WTC11 (cell line): ENCODE measurements at places on chromosomes 3 and 15.

GRCh38 chr3:127037418-127037841 lies 54.5 kb downstream of the PLXNA1 start:
- DNase-seq = no peak

DNA sequence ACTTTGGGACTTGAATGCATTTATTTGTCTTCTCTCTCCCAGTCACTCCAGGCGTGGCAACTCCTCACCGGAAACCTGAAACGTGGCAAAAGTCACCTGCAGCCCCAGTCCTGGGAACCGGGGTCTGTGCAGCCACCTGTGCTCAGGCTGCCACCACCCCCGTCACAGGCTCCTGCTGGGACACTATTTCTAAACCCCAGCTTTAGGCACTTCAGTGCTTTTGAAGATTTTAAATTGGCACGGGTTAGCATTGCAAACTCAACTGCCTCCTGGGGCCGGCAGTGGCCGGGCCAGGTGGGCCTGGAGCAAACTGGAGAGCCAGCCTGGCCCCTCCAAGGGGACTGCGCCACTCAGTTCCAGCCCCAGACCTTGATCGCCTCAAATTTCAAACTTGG lies 146.7 kb upstream of the IQSEC1 start:
- DNase-seq = no peak

- DNase-seq = no peak
Observed at GRCh38 chr3:58193682-58194407, 16.9 kb downstream of the DNASE1L3 start.

DNA sequence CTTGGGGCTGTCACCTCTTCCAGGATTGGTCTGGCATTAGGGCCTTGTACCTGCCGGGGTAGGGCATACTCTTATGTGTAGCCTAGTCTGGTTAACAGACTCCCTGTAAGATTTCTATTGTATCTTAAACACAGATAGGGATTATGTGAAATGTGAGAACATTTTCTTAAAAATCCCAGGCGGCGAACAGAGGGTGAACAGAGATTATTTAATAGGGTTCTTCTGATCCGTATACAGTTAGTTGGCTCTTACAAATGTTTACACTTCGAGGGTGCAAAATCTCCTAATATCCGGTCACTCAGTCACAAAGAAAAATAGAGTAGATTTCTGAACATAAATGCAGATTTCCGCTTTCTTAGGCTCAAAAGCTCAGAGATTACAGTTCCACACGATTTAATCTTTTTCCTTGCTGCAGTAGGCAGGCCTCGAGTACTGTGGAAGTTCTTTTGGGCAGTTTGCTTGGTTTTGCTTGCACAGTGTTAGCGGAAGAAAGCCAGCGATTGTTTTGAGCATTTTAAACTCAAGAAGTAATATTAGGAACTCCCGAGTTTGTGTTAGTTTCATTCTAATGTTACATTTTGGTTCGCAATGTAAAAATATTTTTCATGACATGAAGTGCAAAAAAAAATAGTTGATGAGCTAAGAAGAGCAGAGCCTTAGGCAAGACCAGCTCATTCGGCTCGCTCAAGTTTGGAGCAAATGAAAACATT lies 993 bp downstream of the PLCL2 start:
- DNase-seq = no peak

GRCh38 chr3:187025656-187026316 lies 95.5 kb downstream of the ST6GAL1 start:
- no peak for DNase-seq

DNA sequence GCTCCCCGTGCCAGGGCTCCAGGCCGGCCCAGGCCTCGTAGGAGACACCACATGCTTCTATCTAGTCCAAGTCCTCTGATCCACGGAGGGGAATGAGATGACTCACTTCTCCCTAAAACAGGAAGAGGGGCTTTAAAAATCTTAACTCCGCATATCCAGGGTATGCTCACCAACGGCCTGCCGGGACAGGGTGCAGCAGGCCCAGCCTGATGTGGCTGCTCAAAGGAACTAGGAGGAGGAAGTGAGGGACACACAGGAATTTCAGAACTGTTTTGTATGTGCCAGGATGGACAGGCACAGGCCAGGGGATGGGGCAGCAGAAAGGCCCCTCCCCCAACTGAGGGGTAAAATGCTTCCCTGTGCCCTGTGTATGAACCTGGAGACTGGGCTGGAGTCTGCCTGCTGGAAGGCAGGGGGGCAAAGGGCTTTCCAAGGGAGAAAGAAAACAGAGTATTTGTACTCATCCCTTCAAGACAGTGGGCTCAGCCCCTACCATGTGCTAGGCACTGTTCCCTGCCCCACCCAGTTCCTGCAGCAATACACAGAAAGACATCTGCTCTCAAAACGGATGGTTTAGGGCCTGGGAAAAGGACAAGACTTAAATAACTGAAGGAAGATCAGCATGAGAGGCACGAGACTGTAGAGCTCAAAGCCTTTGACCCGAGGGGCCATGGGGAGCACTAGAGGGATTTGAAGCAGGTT lies 22.1 kb downstream of the CHDH start:
- DNase-seq = no peak

DNA sequence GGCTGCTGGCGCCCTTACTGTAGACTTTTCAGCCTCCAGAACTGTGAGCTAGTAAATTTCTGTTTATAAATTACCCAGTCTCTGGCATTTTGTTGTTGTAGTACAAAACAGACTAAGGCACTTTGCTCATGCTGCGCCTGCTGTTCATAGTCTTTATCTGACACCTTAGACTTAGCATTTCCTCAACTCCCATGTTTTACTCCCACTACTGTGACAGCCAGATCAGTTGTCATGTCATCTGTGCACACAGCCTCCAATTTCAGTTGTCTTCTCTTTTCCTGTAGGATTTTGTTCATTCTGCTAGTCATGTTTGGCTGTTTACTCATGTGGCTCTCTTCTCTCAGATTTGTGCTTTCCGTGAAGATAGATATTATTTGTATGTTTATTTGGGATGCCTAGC lies 62.0 kb downstream of the TCF12 start:
- no peak for DNase-seq

DNA sequence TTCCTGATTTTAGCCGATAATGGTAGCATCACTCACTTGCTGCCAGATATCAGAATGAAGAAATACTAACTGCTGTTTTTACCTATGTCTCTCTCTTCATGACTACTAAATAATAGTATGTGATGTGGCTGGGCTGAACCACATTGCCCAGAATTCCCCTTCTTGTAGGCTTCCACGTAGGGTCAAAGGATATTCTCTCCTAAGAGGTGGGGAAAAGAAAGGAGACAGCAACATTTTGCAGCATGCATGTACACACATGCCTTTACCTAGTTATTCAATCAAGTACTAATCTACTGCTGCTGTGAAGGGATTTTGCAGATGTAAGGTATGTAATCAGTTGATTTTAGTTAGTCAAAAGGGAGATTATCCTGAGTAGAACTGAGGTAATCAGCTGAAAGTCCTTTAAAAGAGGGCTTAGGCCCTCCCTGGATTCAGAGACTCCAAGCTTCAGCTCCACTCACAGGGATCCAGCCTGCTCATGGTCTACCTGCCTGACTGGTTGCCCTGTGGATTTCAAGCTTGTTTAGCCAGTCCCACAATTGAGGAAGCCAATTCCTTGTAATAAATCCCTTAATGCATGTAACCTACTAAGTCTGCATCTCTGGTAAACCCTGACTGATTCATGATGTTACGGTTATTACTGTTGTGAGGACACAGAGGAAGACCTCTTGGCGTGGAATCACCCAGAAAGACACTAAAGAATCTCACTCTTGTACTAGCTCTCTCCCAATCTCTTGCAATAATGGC lies 20.4 kb downstream of the PLD1 start:
- DNase-seq = no peak

DNA sequence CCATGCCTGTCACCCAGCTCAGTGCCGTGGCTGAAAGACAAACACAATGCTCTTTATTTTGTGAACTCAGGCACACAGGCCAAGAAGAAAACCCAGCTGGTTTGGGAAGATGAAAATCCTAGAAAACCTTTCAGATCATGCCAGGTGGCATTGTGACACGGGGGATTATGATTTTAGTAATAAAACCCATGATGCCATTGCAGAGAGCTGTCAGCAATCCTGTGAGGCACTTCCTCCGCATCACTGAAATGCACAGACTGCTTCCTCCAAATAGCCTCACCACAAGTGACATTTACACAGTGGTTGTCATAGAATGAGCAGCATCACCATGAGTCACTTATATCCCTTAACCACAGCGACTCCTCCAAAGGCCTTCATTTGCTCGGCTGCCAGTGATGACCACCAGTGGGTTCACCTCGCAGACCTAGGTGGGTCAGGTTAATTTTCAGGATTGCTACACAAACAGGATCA lies 22.7 kb downstream of the ABHD6 start:
- DNase-seq = no peak

GRCh38 chr3:163785693-163786092 lies 1292.6 kb downstream of the SI start:
- DNase-seq = peak; percentile 71

GRCh38 chr15:71808311-71809020 lies 1.9 kb upstream of the NR2E3 start:
- DNase-seq = no peak

GRCh38 chr15:29747837-29748417 lies 74.3 kb downstream of the TJP1 start:
- DNase-seq = no peak

DNA sequence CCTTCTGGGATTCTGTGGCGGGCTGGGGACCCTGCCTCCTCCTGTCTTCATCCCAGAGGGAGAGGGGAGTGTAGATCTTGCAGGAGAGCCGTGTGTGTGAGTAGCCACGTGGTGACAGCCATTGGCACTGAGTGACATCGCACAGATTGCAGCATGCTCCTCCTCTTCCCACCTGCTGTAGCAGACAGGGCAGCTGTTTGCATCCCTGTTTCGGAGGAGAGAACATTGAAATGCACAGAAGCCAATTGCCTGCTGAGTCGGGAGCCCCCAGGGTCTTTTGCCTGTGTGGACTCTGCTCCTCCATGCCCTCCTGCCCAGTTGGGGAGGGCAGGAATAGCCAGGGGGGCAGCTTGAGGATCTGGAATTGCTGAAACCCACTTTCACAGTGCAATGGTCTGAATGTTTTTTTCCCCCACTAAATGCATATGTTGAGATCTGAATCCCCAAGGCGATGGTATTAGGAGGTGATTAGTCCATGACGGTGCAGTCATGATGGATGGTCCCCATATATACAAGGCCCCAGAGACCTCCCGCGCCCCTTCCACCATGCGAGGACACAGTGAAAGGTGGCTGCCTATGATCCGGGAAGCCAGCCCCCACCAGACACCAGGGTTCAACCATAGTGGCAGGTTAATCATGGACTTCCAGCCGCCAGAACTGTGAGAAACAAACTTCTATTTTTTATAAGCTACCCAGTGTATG lies 66.8 kb downstream of the CHRNA7 start:
- no peak for DNase-seq

GRCh38 chr3:194824701-194825111 lies 139.0 kb downstream of the FAM43A start:
- DNase-seq = no peak

DNA sequence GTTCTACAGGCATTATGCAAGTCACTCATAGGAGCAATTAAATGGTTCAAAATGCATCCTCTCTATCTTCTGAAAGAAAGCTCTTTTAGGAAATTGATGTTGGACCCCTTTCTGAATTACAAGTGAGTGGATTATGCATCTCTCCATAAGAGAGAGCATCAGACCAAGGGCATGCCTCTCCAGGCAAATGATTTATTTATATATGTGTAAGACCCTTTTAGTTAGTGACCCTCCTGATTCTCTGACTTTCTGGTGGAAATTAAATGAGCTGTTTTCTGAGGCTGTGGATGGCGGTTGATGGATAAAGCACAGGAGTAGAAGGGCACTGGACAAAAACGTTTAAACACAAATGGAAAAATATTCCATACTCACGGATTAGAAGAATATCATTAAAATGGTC lies 62.6 kb downstream of the CADPS start:
- DNase-seq = no peak

GRCh38 chr3:148601766-148602685 lies 95.7 kb upstream of the AGTR1 start:
- DNase-seq = no peak

DNA sequence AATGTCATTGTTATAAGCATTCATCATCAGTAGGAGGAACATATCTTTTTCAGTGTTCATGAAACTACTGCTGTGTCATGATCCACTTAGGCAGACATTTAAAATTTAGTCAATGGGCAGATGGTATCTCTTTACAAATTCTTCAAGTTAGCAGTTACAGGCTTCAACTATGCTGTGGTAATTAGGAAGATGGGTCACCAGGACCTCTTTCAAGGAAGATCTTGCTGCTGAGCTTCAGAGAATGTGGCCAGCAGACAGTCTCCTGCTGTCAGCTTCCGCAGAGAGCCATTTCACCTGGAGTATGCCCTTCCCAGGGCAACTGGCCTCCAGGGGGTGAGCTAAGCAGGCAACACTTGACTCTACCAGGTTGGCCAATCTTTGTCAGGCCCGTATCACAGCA lies 19.4 kb downstream of the IFT57 start:
- peak; percentile 38 for DNase-seq

GRCh38 chr3:148223266-148223665 lies 474.4 kb upstream of the AGTR1 start:
- DNase-seq = no peak

DNA sequence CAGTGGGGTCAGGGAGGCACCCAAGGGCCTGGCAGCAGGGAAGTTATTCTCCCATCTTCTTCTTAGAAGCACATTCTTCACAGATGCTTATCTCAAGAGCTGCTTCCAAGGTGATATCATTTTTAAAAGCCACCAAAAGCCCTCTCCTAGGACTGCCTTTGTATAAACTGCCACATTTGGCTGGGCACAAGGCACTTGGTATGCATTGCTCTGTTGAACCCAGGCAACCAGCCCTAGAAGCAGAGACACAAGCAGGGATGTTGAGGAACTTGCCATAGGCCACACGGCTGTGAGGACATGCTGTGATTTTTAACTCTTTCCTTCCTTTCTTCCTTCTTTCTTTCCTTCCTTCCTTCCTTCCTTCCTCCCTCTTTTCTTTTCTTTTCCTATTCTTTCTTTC lies 7.4 kb upstream of the SLC6A1 start:
- no peak for DNase-seq

- no peak for DNase-seq
Observed at GRCh38 chr3:189249987-189250386, 78.2 kb downstream of the TPRG1 start.

GRCh38 chr3:181103605-181104004 lies 114.1 kb upstream of the DNAJC19 start:
- peak; percentile 36 for DNase-seq

DNA sequence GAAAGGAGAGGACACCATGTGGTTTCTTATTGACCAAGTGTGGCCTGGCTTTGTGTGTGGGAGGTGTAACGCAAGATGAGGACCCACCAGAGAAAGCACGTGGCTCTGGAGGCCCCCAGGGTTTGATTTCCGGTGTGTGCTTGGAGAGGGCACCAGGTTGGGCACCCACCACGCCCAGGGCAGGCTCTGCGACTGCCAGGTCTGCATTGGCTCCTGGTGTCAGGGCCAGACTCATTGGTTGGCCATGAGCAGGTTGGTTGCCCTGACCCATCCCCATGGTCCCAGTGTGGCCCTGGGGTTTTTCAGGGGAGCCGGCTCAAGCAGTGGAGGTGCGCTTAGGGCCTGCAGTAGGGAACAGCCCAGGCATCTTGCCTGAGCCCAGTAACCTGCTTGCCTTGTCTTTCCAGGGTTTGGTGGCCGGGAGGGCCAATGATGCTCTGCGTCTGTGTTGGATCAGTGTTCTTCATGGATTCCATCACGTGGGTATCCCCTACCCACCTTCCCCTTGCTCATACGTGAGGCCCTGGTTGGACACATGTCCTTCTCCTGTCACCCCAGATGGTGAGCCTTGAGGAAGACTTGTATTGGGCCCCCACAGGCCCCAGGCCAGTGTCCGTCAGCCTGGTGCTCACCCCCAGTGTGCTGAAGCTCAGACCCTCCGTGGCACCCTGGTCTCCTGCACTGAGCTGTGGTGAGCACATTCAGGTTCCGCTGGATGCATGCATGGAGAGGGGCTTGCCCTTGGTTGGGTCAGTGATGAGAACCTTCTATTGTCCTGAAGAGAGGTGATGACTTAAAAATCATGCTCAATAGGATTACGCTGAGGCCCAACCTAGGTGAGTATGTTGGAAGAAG lies 193.9 kb downstream of the UBE3A start:
- peak; percentile 2 for DNase-seq
